ENCODE measurements at places on chromosomes 2 and 18. TPM values are rescaled to one million over a fixed set of nuclear protein-coding genes. Genes with fewer than 3 reads are reported as not detected.

The CELF4 gene
- not detected for total RNA-seq

The COLEC12 gene
- 13.2 TPM for total RNA-seq

The NMUR1 gene
- not detected for total RNA-seq

The SPDYA gene
- total RNA-seq, result not detected

The STK39 gene
- total RNA-seq, result 9.4 TPM

The LIMS4 gene
- 102 TPM for total RNA-seq

The PMAIP1 gene
- total RNA-seq, result 45.2 TPM

The M1AP gene
- not detected for total RNA-seq

The PNKD gene
- 41.8 TPM for total RNA-seq

The NOTO gene
- not detected for total RNA-seq

The CYBRD1 gene
- 18.4 TPM for total RNA-seq

The CFAP53 gene
- 0.18 TPM for total RNA-seq

The CTAGE1 gene
- total RNA-seq, result not detected

The ALLC gene
- total RNA-seq, result not detected

The ASB18 gene
- total RNA-seq, result not detected

The ARHGAP28 gene
- 16.5 TPM for total RNA-seq

The NEU2 gene
- not detected for total RNA-seq

The DNAJC5G gene
- total RNA-seq, result 0.47 TPM

GRCh38 chr2:39142904-39143605 lies 22.2 kb upstream of the SOS1 start:
- no peak for DNase-seq

- DNase-seq, result no peak
Measured at GRCh38 chr18:24560511-24560981, 100.1 kb downstream of the HRH4 start.

- DNase-seq, result no peak
Measured at GRCh38 chr2:18961991-18962421, 372.6 kb upstream of the NT5C1B start.

DNA sequence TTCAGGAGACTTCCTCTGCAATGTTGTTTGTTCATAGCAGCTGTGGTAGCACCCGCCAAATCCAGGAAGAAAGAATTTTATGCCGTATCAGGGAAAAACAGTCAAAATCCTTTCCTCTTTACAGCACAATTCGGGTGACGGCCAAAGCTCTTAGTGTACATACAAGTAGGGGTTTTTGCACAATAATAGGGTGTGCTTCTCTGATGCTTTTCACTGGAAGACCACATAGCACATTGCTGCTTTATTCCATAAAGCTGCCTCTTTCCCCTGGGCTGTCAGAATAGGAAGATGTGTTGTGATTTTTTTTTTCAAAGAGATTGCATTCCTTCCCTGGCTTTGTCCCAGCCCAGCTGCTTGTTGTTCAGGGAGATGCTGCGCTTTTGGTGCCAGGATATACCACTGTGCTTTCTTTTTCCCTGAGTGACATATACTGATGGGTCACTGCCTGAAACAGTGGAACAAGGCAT lies 27.2 kb upstream of the LANCL1 start:
- DNase-seq, result no peak

- peak; percentile 12 for DNase-seq
Measured at GRCh38 chr2:43609290-43609918, 13.6 kb upstream of the THADA start.

DNA sequence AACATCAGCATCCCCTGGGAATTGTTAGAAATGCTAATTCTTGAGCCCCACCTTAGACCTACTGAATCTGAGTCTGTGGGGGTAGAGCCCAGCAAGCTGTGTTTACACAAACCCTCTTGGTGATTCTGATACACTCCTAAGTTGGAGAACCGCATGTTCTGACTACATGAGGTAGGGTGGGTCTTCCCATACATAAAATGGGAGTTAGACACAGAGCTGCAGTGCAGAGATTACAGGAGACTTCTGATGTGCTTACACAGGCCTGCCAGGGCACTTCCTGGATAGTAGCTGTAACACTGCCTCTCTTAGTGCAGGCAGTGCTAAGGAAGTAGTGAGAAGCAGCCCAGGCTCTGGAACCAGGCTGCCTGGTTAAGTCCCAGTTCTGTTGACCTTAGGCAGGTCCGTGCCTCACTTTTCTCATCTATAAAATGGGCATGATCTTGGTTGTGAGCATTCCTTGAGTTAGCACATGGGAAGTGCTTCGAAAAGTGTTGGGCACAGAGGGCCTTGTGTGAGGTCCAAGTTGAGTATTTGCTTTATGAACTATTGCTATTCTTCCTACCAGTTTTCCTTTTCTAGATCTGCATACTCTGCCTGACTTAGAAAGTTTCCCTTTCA lies 67.3 kb downstream of the GLI2 start:
- DNase-seq, result no peak

DNA sequence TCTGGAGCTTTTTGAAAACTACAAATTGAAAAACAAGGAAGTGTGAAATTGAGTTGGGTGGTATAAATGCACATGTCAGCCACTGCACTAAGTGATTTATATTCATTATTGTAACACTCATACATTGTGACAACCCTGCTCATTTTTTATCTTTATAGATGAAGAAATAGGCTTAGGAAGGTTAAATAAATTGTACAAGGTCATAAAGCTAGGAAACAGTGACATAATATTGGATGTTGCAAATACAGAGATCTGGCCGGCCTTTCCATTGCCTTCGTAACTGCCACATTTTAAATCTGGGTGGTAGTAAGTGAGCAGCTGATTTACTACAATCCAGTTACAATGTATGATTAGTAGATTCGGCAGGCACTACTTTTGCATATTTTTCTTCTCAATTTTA lies 76.6 kb upstream of the LPIN2 start:
- DNase-seq, result no peak

DNA sequence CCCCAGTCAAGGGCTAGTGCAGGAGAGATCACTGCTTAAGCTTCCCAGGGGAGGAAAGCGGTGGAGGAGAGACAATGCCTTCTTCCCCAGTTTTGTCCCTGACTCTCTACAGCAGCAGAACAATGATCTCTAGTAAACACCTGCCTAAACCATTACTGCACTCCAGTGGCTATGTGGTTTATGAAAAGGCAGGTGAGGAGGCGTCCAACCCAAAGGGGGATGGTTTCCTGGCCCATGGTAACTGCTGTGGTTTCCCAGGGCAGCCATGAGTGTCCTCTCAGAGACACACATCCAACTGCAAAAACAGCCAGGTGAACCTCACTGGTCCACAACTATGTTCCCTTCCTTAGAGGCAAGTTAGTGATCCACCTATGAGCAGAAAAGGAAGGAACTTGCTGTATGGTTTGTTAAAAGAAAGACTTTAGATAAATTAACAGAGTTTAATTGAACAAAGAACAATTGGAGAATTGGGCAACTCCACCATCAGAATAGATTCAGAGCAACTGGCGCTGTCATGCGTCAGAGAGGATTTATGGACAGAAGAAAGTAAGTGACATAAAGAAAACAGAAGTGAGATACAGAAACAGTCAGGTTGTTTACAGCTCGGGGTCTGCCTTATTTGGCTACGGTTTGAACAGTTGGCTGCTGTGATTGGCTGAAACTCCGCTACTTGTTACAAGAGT lies 4.8 kb upstream of the TTC39C start:
- no peak for DNase-seq

- DNase-seq, result no peak
Measured at GRCh38 chr2:46915281-46915810, at the start of gene MCFD2. TSS of gene MCFD2 (minus strand) at chr2:46915806. CDS start at chr2:46909171, 6,635 bp downstream.

- DNase-seq, result no peak
Measured at GRCh38 chr2:222025881-222026271, 272.9 kb downstream of the PAX3 start.

- DNase-seq, result no peak
Measured at GRCh38 chr2:196635156-196635555, 4.4 kb upstream of the CCDC150 start.

DNA sequence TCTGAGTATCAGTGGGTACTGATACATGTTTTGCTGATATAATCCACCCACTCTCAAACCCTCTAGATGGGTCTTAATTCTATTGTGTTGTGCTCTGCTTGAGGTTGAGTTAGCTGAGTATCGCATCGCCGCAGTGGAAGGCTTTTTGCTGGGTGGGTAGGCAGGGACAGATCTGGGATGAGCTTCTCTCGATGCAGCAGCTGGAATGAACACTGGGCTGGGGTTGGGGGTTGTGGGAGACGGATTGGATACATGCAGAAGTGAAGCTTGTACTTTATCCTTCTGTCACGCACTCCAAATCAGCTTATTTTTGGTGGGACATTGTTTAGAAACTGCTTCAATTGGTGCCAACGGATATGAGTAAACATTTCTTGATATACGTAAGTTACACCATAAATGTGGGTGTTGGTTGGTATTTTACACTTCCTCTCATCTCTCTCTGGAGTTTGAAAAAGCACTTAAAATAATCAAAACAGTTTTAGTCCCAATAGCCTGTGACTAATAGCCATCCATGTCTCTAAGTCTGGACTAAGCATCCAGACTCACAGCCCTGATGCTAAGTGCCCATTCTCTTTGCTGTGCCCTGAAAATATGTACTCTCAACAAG lies 107.1 kb downstream of the POLE4 start:
- DNase-seq, result no peak

DNA sequence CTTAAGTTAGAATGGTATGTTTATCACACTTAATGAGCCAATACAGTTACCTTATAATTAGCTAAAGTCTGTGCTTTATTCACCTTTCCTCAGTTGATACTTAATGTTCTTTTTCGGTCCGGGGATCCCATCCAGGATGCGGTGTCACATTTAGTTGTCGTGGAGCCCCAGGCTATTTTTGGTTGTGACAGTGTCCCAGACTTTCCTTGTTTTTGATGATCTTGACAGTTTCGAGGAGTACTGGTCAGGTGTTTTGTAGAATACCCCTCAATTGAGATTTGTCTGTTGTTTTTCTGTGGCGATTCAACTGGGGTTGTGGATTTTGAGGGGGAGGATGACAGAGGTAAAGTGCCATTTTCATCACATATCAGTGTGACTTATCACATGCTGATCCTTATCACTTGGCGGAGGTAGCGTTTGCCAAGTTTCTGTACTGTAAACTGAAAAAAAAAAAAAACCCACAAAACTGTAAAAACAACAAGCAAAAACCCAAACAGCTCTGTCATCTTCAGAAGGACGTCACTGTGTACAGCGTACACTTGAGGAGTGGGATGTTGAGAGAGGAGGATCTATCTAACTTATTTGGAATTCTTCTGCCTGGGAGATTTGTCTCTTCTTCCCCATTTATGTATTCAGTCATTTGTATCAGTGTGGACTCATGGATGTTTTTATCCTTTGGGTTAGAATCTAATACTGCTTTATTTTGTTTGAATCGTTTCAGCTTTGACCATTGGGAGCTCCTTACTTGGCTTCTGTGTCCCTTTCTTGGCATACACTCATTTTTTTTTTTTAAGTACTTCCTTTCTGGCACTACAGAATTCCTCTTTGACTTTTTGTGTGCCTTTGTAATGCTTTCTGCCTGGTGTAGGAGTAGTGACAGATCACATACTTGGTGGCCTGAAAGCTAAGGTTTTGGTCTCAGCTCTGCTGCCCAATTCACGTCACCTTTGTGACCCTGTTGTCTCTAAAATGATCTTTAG lies 68.1 kb downstream of the FMNL2 start:
- DNase-seq, result no peak

DNA sequence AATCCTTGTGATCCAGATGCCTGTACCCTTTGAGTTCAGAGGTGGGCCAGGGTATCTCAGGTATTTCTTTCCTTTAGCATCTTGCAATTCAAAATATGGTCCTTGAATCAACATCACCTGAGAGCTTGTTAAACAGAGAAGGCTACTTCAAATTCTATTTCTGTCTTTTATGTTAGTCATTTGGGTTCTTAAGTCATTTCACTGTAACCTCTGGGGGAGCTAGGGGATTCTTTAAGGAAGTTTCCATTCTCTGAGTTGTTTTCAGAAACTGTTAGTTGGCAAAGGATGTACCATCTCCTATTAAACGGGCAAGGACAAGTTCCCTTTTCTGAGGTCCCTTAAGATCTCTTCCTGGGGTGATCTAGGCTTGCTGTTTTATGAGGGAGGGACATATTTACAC lies 16.6 kb downstream of the CFLAR start:
- DNase-seq, result no peak

DNA sequence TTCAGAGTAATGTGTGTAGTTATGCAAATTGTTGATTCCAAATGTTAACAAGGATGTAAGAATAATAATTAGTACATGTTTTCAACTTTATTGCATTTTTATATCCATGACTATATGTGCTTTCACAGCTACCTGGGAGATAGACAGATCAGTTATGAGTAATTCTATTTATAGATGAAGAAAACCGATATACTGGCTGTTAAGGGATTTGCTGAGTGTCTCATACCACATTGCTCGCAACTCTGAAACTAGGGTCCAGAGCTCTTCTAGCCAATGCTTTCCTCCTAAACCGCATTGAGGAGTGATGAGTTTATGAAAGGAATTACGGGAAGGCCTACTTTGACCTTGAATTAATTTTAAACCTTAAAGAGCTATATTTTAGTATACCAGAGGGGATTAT lies 202.3 kb downstream of the MYO3B start:
- DNase-seq, result no peak

DNA sequence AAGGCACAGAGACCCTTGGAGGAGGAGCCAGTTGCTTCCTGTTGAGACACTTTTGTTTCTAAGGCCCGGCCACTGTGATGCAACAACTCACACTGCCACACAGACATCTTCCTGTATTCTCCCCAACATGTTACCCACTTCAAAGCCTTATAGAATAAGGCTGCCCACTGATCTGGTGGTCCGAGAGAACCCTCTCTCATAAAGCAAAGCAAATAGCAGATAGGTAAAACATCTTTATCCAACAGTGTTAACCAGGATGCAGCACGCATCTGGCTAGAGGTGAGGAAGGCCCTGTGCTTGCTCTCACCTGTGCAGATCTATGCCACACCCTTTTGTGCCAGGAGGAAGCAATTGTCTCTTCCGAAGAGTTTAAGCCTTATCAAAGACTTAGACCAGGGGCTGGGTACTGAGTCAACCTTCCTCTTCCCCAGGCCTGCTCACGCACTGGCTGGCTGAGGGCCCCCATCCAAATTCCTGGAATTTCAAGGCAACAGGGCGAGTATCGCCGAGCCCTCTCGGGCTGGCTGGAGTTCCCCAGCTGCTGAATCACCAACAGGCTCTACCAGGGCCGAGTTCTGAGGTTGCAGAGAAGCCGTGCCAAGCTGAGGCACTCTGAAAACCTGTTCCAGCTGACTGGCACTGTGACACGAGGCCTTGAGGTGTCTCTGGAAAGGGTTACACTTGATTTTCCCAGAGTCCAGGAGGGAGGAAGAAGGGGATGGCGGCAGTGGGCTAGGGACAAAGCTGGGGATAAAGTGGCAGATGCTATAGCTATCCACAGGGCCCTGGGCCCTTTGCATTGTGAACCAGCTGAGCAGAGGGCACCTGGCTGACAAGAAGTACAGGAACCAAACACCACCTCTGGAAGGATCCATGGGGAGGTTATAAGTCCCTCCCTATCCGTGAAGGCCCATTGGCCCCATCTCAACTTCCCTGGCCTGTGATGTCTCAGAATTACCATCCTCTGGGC lies 29.3 kb downstream of the TGFA start:
- no peak for DNase-seq

GRCh38 chr2:230166557-230167170 lies 53.1 kb downstream of the SP110 start:
- DNase-seq, result no peak

DNA sequence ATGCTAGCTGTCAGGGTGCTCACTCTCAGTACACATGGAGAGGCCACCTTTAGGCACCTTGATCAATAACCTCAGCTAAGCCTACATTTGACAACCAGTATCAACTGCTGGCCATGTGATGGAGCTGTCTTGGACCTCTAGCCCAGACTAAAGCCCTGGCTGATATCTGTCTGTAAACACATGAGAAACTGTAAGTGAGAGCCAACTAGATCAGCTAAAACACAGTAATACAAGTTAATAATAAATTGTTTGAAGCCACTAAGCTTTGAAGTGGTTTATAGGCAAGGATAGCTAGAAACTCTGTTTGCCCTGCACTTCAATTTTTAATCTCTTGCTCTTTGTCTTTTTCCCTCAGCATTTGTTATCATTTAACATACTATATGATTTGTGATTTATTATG lies 407.1 kb downstream of the SPAG16 start:
- DNase-seq, result no peak

Data from glomerular endothelial cell (primary cell).